ENCODE measurements at places on chromosomes 3 and 15. TPM values are rescaled to one million over a fixed set of nuclear protein-coding genes. Genes with fewer than 3 reads are reported as not detected.

Gene ARHGEF3
- total RNA-seq, result 16.7 TPM

Gene REC114
- not detected for total RNA-seq

Gene ZNF80
- total RNA-seq, result not detected

Gene TRPM1
- total RNA-seq, result not detected

Gene NMB
- total RNA-seq, result 3.6 TPM

Gene SLC28A1
- not detected for total RNA-seq

Gene ZNF619
- total RNA-seq, result 8.1 TPM

Gene RAB5A
- total RNA-seq, result 63.2 TPM

Gene SKOR1
- total RNA-seq, result 0.15 TPM

Gene IL17RE
- 1.5 TPM for total RNA-seq

Gene KCNMB3
- 0.50 TPM for total RNA-seq

Gene CADPS
- 3.8 TPM for total RNA-seq

Gene SETD5
- total RNA-seq, result 73.9 TPM

Gene KBTBD13
- total RNA-seq, result under 0.01 TPM

Gene LINGO1
- total RNA-seq, result not detected

Gene ARL14
- not detected for total RNA-seq

Gene PLIN1
- total RNA-seq, result 0.50 TPM

Gene CD200R1
- not detected for total RNA-seq

Gene CPEB1
- 42.7 TPM for total RNA-seq

Gene GOLGA8T
- not detected for total RNA-seq

Gene CCNB2
- total RNA-seq, result 5.1 TPM

Gene CFAP91
- total RNA-seq, result 0.44 TPM

Gene SERPINI2
- total RNA-seq, result not detected
